Stimulated activated CD8-positive, alpha-beta memory T cell treated with anti-CD3 and anti-CD28 coated beads, Interleukin-4, amount 100 ng/mL, for 4 hours (primary cell): ENCODE measurements at places on chromosomes 2 and 18.

DNA sequence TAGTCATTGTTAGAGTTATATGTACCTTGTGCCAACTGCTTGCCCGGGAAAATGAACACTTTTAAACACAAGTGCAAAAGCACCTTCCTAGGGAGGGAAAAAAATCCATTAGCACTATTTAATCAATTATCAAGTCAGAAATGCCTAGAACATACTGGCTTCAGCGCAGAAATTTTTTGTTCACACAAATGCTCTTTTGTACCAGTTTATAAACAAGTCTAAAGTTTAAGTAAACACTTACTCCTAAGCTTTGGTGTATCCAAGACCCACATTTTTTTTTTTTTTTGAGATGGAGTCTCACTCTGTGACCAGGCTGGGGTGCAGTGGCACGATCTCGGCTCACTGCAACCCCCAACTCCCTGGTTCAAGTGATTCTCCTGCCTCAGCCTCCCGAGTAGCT, 30.6 kb downstream of the GFPT1 start:
- no peak for DNase-seq

DNA sequence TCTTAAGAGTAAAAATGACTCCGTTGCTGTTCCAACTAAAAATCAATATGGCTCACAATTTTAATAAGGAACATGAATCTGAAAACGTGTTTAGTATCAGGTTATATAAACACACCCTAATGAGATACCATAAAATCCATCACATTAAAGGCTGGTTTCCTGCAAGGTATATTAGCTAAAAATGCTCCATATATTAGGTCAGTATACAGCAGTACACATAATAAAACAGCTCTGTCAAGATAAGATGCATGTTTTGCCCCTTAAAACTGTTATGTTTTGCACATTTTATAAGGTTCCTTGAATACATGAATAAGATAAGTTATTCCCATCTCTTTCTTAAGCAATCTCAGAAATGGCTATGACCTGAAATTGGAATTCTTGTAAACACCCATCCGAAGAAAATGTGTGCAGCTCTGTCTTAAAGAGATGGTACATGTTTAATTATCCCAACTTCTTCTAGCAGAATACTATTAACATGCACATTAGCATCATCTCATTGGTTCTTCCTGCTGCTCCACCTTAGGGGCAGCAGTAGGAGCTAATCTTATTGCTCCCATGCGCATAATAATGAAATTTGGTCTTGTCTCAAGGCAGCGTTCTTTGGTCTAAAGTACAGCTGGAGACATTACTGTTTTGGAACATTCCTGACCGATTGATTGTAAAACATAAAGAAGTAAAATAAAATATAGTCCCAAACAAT, 836.1 kb upstream of the FANCL start:
- no peak for DNase-seq

GRCh38 chr18:331221-331821, 63.5 kb upstream of the THOC1 start:
- no peak for DNase-seq

DNA sequence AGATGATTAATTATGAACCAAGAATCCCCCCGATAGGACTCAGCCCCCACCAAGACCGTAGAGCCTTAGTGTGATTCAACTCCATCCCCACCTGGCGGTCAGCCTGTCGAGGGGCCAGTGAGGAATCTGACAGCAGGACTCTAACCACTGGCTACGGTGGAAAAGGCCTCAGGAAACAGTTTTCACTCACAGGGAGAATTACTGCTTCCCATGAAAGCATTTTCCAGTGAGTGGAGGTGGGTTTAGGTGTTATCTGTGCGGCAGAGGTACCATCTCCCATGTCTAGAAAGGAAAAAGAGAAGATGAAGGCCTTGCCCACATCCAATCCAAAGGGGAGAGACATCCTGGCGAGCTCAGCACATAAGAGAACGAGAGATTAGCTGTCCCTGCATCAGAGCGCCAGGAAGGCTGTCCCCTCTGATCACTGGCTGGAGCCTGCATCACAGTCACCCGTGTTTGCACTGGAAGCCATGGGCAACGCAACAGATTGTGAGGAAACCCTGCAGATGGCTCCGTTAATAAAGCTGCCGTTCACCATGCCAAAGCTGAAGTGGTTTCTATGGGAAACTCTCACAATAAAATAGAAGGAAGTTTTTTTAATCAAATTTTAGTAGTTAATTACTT, 22.3 kb downstream of the COX7A2L start:
- no peak for DNase-seq

DNA sequence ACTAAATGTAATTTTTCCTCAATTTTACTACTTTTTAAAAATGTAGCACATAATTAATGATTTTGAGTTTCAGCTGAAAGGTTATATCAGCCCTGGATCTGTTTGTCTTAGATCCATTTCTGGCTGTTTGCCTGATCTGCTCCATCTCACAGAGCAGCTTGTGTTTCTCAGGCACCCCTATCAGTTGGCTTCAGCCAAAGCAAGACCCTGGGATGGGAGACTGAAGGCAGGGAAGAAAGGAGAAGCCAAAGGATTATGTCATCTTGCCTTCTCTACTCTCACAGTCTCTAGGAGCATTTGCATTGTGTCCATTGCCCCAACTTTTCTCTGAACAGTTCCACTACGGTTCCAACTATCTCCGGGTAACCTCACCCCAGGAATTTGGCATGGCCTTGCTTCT, 110.5 kb downstream of the CCDC148 start:
- no peak for DNase-seq

DNA sequence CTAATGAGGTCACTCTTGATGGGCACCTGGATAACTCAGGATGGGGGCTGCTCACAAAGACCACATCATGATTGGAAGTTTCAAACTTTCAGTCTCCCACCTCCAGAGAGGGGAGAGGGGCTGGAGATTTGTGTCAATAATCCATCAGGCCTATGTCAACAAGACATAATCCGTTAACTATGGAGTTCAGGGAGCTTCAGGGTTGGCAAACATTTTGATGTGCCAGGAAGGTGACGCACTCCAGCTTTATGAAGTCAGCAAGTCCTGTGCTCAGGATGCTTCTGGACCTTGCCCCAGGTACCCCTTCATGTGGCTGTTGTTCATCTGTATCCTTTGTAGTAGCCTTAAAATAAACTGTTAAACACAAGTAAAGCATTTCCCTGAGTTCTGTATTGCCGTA, 19.0 kb downstream of the SKA1 start:
- no peak for DNase-seq

- DNase-seq, result no peak
These were observed 1929.8 kb upstream of the LRRTM1 start for GRCh38 chr2:82234283-82234874.

- no peak for DNase-seq
These were observed 337.4 kb downstream of the LPIN1 start for GRCh38 chr2:12083713-12084419.

DNA sequence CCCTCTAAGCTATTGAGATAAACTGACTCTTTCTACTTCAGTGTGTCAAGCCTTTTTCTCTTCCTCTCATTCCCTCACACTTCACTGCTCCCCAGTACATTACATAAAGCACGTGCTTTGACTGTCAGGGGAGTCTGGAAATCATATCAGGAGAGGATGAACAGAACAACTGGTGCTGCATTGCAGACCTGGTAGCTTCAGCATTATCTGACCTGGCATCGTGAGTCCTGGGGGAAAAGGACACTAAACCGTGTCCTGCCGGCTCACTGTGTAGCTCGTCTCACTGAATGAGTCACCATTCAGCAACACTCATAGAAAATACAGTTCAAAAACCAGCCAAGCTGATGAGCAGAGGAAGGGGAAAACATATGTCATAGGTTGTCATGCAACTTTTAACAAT, 108.5 kb upstream of the UNC80 start:
- no peak for DNase-seq

DNA sequence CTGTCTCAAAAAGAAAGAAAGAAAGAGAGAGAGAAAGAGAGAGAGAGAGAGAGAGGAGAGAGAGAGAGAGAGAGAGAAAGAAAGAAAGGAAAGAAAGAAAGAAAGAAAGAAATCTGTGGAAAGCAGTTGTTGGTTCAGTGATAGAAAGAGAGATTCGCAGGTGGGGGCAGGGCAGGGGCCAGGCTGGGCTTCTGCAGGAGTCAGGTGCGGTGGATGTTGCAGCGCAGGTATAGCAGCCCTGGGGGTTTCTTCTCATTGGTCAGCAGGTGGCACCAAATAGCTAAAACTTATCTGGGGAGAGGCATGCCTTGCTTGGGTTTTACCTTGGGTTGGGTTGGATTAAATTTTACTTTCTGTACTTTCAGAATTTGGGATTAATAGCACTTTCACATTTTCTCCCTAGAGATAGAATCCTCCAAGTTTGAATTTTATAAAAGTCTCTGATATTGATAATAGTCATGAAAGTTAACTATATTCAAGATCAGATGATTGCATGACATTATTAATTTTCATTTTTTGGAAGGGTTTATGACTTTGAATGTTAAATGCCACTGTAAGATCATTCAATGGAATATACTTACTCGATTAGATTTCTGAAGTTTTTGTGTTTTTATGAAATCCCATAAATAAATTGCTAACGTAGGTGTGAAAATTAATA, 66.6 kb downstream of the SPTBN1 start:
- DNase-seq, result peak; percentile 25

DNA sequence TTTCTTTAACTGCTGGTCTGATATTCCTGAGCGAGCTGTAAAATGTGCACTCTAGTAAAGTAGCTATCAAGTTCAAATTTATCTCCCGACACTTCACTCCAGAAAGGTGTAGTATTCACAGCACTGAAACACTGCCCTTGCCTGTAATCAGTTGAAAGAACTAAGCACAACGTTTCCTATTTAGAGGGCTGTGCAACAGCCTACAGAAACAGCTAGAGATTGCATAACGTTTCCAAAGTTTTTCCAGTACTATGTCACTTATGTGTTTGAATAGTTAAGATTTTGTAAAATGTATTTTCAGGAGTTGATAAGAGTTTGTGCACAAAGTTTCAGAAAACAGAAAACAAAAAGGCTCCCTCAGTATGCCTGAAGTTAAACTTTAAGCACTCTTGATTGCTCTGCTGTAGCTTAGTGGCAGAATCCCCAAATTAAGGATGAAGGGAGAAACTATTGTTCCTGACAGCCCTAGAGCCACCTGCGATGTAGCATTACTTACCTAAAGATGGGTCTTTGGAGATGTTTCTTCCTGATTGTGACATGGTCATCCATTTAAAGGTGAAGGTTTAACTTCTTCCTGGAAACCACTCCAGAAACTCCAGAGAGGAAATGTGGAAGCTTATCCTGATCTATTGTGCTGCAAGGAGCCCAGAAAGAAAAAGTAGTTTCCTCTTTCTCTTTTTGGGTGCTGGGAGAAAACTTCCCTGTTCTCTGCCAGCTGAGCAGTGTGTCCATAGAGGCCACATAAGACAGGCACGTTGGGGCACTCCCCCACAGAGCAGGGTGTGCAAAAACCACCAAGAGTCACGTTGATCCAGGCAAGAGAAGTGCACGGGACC, 536 bp downstream of the PDE1A start:
- no peak for DNase-seq

- no peak for DNase-seq
These were observed 17.9 kb downstream of the PCARE start for GRCh38 chr2:29056452-29056851.

- no peak for DNase-seq
These were observed 15.3 kb downstream of the SNORC start for GRCh38 chr2:232885264-232885961.

DNA sequence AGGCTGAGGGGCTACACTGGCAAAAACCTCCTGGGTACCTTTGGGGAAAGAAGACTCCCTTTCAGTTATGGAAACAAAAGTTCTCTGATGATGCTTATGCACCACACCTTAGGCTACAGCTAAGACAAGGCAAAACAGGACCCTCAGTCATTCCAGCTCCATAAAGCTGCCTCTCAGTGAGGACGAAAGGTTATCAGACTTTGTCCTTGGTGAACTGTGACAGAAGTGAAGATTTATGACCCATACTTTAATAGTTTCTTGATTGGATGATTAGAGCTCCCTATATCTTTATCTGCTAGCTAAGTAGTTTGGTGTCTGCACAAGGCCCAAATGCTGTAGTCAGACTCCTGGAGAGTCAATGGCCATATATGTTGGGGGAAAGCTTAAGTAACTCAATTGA, 40.6 kb upstream of the SPRED2 start:
- no peak for DNase-seq

- DNase-seq, result no peak
These were observed 48.1 kb downstream of the ATOH8 start for GRCh38 chr2:85801871-85802270.

GRCh38 chr2:66805016-66805865, 370.3 kb downstream of the MEIS1 start:
- no peak for DNase-seq

DNA sequence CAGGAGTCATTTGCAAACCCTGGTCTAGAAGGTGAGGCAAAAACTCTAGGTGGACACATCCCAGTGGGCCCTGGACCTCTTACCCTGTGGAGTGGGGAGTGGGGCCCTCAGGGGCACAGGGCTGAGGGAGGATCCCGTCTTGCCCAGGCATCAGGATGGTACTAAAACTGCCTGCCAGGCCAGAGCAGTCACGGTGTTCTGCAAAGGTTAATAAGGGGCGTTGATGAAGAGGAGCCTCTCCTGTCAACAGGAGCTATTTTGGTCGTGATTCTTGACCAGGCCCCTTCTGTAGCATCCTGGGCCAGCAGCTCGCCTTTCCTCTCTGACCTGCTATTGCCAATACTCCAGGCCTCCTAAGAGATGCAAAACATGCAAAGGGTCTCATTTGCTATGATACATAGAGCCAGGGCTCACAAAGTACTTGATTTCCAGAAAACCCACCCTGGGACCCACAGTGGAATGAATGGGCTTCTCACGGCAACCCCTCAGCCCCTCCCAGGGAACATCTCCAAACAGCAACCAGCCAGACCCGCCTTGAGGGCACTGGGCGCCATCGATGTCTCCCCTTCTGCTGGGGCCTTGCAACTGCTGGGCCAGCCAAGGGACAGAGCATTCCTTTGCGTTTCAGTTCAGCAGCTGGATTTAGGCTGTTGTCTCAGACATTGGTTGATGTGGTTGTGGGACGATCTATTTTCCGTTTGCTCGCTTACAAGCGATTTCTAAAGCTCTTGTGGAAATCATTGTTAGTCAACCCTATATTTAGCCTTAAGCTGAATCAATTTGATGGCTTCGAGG, 111.1 kb downstream of the PDCL3 start:
- no peak for DNase-seq

DNA sequence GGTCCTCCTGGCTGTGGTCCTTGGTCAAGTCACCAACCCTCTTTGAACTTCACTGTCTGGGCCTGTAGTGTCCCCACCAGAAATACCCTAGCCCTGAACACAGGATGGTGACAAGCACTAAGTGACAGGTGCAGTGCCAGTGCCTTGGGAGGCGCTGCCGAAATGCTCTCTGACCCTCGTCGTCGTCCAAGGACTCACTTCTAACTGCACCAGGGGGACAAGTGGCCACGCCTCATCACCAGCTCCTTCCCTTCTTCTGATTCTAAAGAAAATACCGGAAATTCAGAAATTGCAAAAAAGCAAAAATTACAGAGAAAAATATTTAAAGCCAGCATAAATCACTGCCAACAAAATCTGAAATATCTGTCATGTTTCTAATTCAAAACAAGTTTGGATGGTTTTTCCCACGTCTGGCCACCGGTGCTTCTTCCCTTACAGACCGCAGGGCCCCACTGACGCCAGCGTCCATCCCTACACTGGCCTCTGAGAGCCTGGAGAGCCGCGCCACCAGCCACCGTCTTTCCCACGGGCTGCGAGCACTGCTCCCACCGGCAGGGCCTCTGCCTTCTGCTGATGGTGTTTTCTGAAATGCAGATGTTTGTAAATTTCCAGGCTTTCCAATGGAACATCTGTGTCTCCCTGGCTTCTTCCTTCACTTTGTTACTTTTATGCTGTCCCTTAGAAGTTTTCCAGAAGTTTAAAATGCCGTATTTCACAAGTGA, 37.4 kb upstream of the GPC1 start:
- no peak for DNase-seq

GRCh38 chr2:241701399-241702154, at the start of gene ING5:
TSS of gene ING5 (plus strand) at chr2:241702039. CDS start at chr2:241702066, 27 bp downstream.
- DNase-seq, result peak; percentile 95
